ENCODE measurements at places on chromosomes 2 and 18.

GRCh38 chr2:85705680-85706039, 11.5 kb downstream of the GNLY start:
- DNase-seq = no peak

DNA sequence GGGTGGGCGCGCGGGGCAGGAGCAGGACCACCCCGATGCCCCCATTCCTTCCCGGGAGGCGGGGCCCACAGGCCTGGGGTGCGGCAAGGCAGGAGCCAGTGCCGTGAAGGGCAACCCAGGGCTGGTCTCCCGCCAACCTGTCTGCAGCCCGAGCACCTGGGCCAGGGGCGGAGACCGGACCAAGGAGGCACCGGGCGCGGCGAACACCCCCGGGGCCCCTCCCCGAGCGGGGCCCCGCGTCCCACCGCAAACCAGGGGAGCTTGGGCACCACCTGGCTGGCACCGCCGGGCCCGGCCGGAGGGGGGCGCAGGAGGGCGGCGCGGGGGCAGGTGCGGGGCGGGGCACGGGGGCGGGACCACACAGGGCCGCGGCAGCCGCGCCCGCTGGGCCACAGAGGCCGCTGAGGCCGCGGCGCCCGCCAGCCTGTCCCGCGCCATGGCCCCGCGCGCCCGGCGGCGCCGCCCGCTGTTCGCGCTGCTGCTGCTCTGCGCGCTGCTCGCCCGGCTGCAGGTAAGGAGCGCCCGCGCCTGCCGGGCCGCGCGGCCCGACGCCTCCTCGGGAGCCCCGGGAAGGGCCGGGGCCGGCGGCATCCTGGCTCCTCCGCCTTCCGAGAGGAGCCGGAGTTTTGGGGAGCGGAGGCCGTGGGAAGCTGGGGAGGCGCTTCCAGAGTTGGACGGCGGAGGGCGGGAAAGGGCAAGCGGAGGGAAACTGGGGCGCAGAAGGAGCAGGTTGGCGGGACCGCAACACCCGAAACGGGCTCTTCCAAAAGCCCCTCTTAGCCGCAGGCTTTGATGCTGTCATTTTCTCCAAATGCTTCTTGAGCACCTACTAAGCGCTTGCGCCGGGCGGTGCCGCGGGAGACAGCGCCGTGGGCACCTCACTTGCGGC, at the start of gene TNFRSF11A:
Gene TNFRSF11A (plus strand): TSS at position 394 of the 889 bp plus-strand sequence. CDS start 43 bp downstream, at position 437.
- no peak for DNase-seq

GRCh38 chr18:3246635-3247239, 864 bp upstream of the MYL12A start:
- no peak for DNase-seq

- DNase-seq = no peak
Measured at GRCh38 chr2:197167608-197168314, 142.8 kb downstream of the ANKRD44 start.

DNA sequence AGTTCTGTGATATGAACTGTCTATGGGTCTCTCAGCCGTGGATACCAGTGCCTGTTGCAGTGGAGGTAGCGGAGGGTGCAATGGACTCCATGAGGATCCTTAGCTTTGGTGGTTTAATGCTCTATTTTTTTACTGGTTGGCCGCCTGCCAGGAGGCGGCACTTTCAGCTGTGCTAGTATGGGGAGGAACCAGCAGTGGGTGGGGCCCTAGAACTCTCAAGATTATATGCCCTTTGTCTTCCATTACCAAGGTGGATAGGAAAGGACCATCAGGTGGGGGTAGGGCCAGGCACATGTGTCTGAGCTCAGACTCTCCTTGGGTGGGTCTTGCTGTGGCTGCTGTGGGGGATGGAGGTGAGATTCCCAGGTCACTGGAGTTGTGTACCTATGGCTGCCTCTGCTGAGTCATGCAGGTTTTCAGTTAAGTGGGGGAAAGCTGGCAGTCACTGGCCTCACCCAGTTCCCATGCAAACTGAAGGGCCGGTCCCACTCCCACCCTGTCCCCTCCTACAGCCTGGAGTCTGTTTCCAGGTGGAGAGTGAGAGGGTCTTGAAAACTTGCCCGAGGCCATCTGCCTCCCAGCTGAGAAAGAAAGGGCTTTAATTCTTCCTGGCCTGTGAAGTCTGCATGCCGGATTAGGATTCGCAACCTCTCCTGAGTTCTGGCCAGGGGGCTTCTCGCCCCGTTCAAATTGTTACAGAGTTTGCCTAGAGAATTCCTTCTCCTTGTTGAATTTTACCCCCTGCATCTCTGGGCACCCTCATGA, 14.5 kb downstream of the KCNS3 start:
- no peak for DNase-seq

GRCh38 chr18:8609659-8610458, 622 bp downstream of the RAB12 start:
- DNase-seq = no peak

DNA sequence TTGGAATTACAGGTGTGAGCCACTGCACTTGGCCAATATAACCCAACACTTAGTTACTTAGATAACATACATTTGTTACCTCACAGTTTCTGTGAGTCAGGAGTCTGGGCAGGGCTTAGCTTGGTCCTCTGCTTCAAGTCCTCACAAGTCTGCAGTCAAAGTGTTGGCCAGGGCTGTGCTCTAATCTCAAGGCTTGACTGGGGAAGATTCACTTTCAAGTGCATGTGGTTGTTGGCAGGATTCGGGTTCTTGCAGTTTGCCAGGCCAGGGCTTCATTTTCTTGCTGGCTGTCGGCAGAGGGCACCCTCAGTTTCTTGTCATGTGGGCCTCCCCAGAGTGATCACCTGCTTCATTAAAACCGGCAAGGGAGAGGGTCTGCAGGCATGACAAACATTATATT, 103.7 kb downstream of the SLC4A3 start:
- no peak for DNase-seq

GRCh38 chr2:47312491-47312850, 90.5 kb upstream of the MSH2 start:
- DNase-seq = no peak

GRCh38 chr2:239979243-239980023, 45.7 kb downstream of the NDUFA10 start:
- no peak for DNase-seq

- no peak for DNase-seq
Measured at GRCh38 chr2:75192496-75192895, 6.8 kb downstream of the TACR1 start.

DNA sequence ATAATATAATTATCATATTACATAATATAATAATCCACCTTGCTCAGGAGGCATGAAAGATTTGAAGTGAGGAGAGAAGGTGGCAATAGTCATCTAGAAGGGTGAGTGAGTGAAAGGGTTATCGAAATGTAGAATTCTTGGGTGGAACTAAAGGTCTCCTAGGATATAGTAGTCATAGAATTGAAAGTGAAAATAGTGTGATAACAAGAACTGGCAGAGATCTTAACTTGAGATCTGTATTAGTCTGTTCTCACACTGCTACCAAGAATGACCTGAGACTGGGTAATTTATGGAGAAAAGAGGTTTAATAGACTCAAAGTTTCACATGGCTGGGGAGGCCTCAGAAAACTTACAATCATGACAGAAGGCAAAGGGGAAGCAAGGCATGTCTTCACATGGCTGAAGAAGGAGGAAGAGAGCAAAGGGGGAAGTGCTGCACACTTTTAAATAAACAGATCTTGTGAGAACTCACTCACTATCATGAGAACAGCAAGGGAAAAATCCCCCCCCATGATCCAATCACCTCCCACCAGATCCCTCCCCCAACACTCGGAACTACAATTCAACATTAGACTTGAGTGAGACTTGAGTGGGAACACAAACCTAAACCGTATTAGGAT, 351.5 kb downstream of the NR4A2 start:
- DNase-seq = no peak

- DNase-seq = no peak
Measured at GRCh38 chr18:29164993-29165599, 988.2 kb upstream of the CDH2 start.

DNA sequence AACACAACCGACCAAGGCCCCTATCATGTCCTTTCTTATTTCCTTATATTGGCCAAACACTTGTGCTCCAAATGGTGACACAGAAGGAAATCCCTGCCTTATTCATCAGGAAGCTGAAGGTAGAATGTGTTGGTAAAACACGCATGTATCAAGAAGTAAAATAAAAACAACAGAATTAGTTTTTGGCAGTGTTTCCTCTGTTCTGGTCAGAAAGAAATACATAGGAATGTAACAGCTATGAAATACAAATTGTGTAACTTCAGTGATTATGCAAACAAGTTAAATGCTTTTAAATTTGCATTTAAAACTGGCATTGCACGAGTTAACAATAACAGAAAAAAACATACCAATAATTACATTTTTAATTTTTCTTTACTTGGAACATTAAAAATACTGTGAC, 19.3 kb downstream of the ST6GAL2 start:
- DNase-seq = no peak

GRCh38 chr2:165899311-165899710, 54.3 kb downstream of the TTC21B start:
- no peak for DNase-seq

DNA sequence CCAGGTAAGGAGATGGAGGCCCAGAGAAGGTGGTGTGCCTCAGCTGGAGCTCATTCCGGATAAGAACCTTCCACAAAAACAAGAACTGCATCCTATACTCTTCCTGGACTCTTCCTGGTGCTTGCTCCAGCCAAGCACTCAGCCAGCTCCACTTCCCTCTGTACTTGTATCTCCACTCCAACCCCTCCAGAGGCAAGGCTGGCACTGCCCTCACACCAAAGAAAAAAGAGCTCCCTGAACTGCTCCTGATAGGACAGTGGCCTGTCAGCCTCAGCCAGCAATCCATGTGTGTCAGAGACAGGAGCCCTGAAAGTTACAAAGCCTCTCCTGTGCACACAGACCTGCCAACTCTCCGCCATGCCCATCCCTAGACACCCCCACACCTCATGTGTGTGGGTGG, 248.1 kb downstream of the CELF4 start:
- no peak for DNase-seq

DNA sequence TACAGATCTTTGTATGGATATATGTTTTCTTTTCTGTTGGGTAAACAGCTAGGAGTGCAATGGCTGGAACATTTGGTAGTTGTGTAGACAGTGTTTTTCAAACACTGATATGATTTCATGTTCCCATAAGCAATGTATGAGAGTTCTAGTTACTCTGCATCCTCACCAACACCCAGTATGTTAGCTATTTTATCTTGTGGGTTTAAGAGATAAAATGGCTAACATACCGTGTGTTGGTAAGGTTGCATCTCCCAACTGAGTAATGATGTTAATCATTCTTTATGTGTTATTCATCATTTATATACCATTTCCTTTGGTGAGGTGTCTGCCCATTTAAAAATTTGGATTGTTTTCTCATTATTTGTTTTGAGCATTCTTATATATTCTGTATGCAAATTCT, 65.7 kb downstream of the LYPD6B start:
- no peak for DNase-seq

GRCh38 chr2:200442471-200442870, 67.4 kb downstream of the KCTD18 start:
- DNase-seq = no peak

DNA sequence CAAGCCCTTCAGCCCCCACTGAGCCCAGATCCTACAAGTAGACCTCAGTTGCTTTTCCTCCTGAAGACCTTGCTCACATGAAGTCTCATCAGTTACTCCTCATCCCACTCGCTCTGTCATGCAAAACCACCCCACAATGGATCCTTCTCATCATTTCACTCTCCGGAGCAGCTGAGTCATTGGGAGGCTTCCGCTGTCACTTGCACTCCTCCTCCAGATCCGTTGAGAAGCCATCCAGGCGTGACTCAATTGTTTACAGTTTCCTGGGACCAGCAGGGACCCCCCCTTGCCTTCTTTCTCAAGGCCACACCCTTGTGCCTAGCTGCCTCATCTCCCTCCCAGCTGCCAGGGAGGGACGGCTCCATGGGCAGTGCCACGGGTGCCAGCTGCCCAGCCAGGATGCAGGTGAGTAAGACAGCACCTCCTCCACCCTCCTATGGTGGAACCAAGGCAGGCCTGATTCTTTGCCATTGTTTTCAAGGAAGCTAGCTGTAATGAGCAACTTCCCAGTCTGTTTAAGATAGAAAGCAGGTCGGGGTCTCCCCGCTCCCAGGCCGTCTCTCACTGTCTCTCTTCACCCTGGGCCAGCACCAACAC, 16.3 kb downstream of the GPR55 start:
- peak; percentile 77 for DNase-seq

DNA sequence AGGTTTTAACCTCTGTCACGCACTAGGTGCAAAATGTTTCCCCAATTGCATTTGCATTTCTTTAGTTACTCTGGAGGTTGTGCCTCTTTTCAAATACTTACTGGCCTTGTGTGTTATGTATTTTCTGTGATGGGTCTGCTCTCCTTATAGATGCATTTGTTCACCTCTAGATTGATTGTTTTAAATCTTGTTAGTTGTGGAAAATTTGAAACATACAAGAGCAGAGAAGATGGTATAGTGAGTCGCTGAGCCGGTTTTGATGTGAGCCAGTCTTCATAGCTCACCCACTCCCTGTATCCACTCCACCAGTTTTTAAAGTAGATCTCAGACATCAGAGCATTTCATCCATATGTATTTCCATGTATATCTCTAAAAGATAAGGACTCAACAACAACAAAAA, 6.5 kb downstream of the IMP4 start:
- no peak for DNase-seq

- DNase-seq = no peak
Measured at GRCh38 chr2:73176205-73176880, 26.0 kb upstream of the NOTO start.

DNA sequence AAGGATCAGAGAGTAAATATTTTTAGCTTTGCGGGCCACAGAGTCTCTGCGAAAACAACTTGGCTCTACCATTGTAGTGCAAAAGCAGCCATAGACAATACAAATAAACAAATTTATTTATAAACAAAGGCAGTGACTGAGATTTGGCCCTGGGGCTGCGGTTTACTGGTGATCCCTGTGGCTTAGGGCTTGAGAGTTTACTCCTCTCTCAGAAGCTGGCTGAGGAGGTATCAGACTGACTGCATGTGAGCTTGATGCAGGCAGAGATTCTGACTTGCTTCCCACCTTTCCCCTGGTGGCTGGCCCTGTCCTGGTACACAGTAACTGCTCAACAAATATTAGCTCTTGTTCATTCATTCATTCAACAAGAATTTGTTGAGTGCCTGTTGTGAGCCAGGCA, 81.5 kb downstream of the PRKCE start:
- DNase-seq = no peak

- no peak for DNase-seq
Measured at GRCh38 chr2:171318463-171318934, 115.3 kb downstream of the METTL8 start.

GRCh38 chr18:32661486-32662299, 111.1 kb downstream of the KLHL14 start:
- DNase-seq = no peak

DNA sequence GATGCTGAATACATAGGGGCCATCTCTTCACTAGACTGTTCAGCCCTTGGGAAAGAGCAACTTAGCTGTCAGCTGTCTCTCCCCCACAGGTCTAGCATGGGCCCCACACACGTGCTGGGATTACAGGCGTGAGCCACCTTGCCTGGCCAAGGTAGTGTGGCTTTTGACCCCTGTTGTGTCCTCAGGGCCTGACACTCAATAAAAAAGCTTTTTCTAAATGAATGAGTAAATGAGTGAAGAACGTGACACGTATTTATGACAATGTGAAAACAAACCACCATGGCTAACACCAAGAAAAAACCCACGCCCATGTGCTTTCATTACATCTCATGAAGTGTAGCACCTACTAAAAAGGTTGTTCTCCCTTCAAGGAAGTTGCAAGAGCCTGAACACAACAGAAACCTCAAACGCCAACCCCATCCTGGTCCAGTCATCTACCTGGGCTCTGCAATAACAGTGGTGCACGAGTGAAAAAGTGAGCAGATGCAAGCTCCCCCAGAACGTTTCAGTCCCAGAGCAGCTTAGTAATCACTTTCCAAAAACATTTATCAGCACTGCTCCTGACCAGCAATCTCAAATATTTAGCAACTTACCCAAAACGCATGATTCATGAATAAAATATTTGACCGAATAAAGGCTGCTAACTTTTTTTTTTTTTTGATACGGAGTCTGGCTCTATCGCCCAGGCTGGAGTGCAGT, 3.4 kb downstream of the WDFY1 start:
- DNase-seq = no peak

Data from RWPE2 (cell line).